CD8-positive, alpha-beta memory T cell (primary cell): ENCODE measurements at places on chromosomes 5 and 9.

GRCh38 chr5:173901705-173902104, 13.6 kb downstream of the CPEB4 start:
- DNase-seq: no peak

GRCh38 chr5:134994560-134995156, 27.0 kb downstream of the CATSPER3 start:
- DNase-seq: no peak

DNA sequence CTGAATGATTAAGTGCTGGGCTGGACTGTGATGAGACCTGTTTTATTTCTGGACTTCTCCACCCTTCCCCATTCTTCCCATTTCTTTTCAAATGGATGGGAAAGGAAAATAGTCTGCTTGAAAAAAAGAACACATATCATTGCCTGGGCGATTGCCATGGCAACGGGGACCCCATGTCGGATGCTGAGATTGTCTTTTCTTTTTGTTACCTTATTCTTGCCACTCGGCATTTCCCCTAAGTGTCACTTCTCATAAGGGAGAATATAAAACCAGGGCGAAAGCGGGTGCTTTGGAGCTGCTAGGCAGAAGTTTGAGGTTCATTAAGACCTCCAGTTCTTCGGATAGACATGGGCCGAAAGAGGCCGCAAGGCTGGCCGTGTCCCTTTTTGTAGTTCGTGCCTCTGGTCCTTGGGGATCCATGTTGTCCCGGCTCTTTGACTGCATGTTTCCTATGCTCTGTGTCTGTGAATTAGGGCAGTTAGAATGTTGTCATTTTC, 763 bp downstream of the FGD3 start:
- no peak for DNase-seq

DNA sequence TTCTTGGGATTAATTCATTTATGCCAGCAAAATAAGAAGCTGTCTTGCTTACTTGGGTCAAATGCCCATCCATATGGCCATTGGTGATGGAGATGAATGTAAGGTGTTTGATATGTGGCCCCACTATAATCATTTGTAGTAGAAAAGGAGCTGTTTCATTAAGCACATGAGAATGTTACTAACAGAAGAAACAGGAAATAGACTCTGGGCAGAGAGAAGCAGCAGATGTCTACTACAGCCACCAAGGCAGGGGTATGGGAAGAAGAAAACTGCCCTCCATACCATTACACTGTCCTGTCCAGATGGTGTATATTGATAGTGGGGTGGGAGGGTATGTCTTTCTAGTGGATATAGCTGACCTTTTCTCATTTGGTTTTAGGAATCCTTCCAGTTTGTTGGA, 386.6 kb upstream of the CLINT1 start:
- DNase-seq: no peak

DNA sequence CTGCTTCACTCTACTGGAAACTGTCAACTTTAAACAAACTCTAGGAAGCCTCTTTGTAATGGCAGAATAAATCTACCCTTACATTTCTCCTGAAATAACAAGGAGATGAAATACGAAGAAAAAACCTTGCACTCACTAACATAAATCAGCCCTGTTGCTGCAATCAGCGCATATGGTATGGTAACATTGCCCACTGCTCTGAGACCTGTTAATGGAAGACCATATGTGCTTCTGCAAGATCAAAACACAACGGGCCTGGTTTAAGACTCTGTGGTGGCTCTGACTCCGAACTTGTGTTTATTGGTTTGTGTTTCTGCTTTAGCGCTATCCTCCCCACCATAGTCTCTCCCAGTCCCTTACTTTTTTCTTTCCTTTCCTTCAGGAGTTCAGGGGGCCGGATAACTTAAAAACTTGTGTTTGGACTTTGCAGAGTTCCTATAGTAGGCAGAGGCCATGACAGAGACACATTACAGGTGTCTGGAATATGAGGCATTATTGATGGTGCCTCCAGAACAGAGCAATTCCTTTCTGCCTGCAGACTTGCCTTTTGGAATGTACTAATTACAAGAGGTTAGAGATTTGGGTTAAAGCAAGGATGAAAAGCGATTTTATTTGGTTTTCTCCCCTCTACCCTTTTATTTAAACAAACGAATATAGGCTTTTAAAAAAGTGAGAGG, 110.8 kb downstream of the PSAT1 start:
- no peak for DNase-seq

DNA sequence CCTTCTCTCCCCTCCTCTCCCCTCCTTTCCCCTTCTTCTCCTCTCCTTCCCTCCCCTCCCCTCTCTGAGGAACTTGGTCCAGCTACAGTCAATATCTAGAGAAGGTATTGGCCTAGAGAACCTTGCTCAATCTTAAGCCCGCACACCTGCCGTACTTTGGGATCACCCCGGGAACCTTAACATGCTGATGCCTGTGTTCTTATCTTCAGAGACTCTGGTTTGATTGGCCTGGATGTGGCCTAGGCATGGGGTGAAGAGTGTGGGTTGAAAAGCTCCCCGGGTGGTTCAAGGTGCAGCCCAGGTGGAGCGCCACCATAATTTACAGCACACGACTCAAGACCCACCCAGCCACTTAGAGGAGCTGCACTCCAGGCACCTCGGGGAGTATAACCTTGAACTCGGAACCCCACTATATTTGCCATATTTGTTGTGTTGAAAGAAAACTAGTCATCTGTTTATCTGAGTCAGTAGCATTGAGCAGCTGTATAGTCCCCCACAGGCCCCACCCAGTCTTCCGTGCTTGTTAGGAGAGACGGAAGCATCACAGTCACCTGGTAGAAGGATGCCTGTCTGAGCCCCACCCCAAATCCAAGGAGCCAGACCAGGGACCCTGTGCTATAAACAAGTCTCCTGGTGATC, 14.4 kb upstream of the PHF19 start:
- DNase-seq: peak; percentile 78

DNA sequence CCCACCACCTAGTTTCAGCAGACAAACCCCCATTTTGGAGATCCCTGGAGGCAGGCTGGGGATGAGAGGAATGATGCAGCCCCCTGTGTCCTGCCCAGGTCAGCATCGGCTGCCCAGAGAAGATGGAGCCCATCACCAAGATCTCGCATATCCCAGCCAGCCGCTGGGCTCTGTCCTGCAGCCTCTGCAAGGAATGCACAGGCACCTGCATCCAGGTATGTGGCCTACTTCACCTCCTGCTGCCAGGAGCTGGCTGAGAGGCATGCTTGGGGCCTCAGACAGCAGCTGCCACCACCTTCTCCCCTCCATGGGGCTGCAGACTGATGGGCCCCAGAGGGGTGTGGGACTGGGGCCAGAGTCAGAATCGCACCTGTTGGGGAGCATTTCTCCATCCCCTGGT, 38.9 kb downstream of the JADE2 start:
- no peak for DNase-seq

DNA sequence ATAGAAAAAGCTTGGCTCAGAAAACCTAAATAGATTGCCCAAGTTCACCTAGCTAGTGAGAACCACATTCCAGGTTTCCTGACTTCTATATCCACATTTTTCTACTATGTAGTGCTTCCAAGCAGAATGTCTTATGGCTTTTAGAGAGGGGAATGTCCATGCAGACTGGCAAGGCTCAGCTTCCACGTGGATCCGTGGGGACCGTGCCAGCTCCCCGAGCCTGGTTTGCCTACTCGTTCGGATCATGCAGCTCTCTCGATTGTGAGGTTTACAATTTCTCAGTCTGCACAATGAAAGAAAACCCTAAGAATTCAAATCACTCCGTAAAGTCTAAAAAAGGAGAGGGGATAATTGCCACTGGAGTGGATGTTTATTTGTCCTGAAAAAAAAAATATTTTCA, 256.5 kb upstream of the NR4A3 start:
- no peak for DNase-seq

DNA sequence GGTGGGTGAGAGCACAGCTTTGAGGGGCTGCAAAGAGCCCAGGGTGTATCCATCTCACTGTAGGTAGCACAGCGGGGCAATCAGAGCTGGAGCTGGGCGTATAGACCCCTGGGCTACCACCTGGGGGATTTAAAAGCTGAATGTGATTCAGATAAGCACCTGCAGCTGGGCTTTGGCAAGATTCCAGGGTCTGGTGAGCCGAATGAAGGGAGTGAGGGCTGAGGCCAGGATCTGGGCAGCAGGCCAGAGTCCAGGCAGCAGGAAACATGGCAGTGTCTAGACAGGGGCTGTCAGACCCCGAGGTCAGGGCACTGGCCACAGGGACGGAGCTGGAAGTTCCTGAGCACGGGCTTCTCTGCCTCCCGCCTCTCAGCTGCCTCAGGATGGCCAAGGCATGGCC, 8.7 kb downstream of the ASS1 start:
- no peak for DNase-seq

GRCh38 chr5:111262815-111263214, 38.6 kb downstream of the CAMK4 start:
- no peak for DNase-seq

GRCh38 chr5:54793468-54794134, 191.8 kb downstream of the ESM1 start:
- no peak for DNase-seq

DNA sequence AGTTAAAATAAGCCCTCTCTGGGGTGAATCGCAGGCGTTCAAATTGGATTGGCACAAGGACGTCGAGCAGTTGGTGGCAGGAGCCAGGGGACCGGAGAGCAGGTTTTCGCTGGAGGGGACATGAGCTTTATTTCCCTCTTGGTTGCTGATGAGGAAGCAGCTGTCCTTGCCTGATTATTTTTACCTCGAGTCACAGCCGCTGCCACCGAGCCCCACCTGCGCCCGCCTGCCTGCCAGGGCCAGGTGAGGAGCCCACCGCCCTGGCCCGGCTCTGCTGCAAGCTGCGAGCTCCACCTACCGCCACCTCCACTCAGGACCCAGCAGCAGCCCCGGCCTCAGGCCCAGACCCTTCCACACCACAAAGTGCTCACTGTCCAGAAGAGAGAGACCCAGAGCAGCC, 9.0 kb upstream of the ADGRD2 start:
- DNase-seq: no peak

DNA sequence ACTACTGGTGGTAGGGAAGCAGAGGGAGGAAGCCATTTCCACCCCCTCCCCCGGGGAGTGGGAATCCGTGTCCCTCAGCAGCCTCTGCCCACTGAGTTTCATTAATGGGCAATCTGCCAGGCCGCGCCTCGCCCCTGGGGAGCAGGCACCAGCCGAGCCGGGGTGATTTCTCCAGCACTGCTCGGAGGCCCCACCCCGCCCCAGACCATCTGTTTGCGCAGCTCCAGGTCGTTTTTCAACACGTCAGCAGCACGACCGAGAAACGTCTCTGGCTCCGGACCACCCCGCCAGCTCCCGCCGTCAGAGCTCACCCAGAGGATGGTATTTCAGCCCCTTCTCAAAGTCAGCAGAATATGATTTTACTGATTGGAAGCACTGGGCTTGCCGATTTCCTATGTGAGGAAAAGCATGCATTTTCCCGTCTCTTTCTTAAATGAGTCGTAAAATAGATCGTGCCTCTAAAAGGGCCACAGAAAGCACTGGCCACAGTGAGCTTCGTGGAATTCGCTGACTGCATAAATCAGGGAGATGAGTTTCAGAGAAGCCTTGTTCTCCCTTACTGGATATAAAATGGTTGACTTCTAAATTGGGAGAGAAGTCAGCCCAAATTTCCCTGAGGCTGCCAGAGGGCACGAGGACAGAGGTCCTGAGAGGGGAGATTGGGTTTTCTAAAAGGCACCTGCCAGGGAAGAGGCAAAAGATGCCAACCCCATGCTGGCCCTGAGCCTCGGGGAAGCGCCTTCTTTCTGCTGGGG, 47.0 kb downstream of the OLFM1 start:
- DNase-seq: no peak

DNA sequence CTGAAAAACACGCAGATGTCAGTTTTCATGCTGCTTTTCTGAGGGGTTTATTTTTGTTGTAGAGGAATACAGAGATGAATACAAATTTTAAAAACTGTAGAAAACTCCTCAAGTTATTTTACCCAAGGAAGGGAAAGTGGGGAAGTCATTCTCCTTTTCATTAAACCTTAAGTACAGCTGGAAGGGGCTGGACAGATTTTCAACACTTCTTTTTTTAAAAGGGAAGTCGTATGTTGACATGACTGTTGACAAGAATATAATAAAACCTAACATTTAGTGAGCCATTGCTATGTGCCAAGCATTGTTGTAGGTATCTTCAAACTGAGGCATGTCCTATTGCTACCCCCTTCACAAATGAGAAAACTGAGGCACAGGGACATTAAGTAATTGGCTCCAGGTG, 235.7 kb upstream of the ELL2 start:
- no peak for DNase-seq

DNA sequence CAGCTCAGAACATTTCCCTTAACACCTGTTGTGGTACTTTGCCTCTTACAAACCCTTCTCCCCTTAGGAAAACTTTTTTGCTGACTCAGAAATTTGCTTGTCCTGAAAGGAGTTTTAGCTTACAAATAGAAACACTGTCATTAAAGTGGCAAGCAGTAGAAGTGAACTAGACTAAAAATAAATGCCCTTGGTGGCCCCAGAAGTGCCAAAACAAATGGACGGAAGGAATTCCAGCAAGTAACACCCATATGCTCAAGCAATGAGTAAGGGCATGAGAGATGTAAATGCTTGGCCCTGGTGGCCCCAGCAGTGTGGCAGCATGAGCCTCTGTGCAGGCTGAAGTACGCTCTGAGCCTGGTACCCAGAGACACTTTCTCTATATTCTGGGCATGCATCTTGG, 8.6 kb downstream of the VLDLR start:
- no peak for DNase-seq

- DNase-seq: no peak
Observed at GRCh38 chr5:173563246-173563645, 53.2 kb downstream of the BOD1 start.

GRCh38 chr9:92970467-92970923, 23.2 kb downstream of the FGD3 start:
- DNase-seq: no peak

DNA sequence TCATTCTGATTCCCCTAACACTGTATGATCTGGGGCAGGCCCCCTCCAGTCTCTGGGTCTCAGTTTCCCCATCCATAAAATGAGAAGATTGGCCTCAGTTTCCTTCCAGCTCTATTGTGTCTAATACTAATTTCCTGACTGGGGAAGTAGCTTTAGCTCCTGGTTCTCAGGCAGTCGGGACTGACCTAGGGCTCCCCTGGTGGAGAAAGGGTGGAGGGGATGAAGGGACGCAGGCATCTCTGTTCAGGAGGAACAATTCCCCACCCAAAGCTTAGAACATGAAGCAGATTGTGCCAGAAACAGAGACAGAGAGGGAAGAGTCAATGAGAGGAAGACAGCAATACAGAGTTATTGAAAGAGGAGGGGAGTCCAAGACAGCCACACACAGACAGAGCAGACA, 14.2 kb upstream of the PTGS1 start:
- no peak for DNase-seq

DNA sequence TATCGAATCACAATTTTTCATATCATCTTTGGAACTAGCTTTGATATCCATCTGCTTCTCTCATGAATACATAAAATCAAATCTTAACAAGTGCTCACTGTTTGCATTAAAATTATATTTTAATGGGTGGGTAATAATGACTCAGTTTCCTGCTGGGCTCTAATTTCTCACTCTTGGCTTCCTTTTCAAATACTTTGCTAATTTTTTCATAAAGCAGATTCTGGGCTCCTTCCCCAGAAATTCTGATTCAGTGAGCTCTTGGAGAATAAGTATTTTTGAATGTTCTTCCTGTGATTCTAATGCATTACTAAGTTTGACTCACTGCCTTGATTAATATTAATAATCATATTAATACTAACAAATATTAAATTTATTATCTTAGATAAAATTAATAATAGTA, 48.9 kb downstream of the YIPF5 start:
- no peak for DNase-seq

GRCh38 chr9:126505697-126506346, 107.9 kb upstream of the LMX1B start:
- no peak for DNase-seq
